CD4-positive, alpha-beta T cell treated with Interleukin-10 for 1 hour (primary cell): ENCODE measurements at places on chromosomes 1 and 21.

- no peak for DNase-seq
These were observed 15.7 kb downstream of the RNF19B start for GRCh38 chr1:32948905-32949304.

DNA sequence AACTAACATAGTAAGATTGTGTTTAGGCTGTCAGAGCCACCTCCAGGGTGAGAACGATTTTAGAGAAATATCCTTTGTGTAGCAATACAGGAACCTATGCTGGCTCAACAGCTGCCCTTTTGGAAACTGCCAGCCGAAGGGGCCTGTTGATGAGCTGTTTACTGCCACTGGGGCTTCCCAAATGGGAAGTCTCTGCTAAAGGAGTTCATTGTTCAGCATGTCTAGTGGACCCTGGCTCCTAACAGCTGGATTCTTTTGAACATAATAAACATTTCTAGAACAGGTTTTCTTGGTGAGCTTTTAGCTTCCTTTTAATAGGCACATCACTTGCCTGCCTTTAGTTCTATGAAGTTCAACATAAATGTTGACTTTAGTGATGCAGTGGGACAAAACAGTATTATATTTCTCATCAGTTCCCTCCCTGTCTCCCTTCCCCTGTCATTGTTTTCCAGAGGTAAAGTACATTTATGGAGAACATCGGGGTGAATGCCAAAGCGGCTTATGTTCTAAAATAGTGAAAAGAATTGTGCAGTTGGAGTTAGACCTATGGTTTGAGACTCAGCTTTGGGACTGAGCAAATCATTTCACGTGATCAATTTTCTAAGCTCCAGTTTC, 57.4 kb downstream of the UCK2 start:
- DNase-seq = no peak

GRCh38 chr1:156214024-156214748, 1.4 kb downstream of the PMF1 start:
- no peak for DNase-seq

DNA sequence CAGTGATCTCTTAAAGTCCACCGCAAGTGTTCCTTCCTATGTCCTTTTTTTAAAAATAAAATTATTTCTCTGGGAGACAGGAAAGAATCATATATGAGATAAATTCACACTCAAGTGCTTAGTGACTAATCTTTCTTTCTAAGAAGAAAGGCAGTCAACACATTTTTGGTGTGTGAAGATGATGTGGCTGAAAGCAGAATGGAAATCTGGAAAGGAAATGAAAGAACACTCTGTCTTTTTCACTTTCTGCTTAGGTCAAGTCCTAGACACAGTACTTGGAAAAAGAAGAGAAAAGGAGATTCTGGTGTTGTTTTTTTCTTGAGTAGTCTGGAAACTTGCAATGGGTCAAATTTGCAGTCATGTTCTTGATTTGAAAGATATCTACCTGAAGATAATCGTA, 45.5 kb upstream of the PRRX1 start:
- no peak for DNase-seq

DNA sequence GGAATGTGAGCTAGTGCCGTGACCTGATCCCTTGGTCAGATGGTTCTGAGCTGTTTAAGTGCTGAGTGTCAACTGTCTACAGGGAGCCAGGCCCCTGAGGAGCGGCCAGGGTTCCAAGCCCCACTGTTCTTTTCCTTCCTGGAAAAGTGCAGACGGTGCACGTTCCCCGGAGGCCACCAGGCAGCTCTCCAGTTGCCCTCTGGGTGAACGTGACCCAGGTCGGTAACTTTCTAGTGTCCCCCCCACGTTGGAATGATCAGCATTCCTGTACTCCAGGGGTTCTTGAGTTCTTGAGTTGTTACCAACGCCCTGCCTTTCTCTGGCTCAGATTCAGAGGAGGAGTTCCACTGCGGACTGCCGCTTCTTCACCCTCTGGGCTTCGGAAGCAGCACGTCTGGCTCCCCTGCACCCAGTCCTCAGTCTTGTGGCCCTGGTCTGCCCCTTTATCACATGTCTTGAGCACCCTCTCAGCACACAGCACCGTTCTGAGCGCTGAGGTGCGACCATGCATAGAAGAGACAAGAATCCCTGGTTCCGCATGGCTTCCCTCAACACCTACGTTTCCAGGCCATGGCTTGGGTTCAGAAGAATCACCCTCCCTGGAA, 131.5 kb downstream of the DHRS3 start:
- no peak for DNase-seq

- DNase-seq = no peak
These were observed 7.4 kb upstream of the AMPD1 start for GRCh38 chr1:114702737-114703136.

- no peak for DNase-seq
These were observed 5.9 kb downstream of the PHLDA3 start for GRCh38 chr1:201463071-201463552.

GRCh38 chr1:30804822-30805221, 47.2 kb upstream of the LAPTM5 start:
- no peak for DNase-seq

GRCh38 chr1:216032961-216033614, 390.2 kb downstream of the USH2A start:
- DNase-seq = no peak

- DNase-seq = no peak
These were observed at the start of gene TAS1R1 for GRCh38 chr1:6554907-6555778. Gene TAS1R1, plus strand, starts transcription at chr1:6555307. Its CDS starts 67 bp downstream, at chr1:6555374.

GRCh38 chr1:16186655-16187235, 25.7 kb downstream of the ARHGEF19 start:
- no peak for DNase-seq

DNA sequence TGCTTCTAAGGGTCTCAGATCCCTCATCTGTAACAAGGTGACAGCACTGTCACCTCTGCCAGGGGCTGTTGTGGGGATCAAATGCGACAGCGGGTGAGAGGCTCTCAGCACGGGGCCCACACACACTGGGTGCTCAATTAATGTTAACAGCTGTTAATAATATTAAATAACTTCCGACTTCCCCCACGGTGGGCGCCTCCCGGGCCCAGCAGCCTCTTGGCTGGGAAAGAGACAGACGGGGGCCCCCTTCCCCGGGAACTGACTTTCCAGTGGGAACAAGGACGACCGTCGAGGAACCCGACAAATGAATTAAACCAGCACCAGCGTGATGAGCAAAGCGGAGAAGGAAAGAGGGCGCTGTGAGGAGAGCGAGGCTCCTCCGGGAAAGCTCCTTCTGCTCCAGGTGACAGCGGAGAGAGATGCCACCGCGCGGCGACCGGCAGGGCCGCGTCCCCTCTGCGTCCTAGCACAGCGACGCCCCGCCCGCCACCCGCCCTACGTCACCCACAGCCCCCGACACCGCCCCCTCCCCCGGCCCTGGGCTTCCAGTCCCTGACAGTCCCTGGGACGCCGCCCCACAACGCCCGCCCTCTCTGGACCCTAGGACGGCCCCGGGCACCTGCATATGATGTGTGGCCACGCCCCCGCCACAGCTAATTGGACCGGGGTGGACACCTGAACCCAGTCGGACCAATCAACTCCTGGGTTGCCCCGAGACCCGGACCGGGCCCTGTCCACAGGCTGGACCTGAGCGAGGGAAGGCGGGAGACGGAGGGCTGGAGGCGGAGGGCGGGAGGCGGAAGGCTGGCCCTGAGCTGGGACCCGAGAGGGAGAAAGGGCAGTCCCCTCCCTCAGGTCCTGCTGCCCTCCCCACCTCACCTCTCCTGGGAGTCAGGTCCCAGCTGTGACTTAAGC, 38.2 kb downstream of the MATN1 start:
- peak; percentile 15 for DNase-seq

DNA sequence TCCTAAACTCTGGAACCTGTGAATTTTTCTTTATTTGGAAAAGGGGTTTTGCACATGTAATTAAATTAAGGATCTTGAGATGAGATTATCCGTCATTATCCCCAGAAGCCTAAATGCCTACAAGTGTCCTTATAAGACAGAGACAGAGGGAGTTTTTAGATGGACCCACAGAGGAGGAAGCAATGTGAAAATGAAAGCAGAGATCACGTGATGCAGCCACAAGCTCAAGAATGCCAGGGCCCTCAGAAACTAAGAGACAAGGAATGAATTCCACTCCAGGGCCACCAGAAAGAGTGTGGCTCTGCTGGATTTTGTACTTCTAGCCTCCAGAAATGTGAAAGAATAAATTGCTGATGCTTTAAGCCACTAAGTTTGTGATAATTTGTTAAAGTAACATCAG, 183.6 kb upstream of the UBE2U start:
- peak; percentile 17 for DNase-seq

GRCh38 chr1:205330150-205330549, 8.6 kb upstream of the NUAK2 start:
- DNase-seq = no peak

GRCh38 chr1:47725000-47725473, 272.1 kb downstream of the TRABD2B start:
- no peak for DNase-seq

DNA sequence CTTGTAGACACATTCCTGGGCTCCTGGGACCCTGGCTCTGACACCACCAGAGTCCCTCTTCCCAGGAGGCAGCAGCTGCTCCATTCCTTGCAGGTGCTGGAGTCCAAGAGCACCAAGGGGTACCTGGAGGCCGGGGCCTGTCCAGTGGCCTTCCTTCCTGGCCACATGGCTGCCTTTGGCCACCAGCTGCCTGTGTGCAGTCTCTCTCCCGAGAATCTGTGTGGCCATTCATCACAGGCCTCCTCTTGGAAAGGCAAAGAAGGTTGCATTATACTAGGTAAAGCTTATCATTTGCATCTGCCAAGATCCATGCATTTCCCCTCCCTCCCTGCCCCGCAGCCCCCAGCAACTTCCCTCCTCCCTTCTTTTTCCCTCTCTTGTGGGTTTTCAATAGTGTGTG, 48.9 kb upstream of the OLIG2 start:
- no peak for DNase-seq

DNA sequence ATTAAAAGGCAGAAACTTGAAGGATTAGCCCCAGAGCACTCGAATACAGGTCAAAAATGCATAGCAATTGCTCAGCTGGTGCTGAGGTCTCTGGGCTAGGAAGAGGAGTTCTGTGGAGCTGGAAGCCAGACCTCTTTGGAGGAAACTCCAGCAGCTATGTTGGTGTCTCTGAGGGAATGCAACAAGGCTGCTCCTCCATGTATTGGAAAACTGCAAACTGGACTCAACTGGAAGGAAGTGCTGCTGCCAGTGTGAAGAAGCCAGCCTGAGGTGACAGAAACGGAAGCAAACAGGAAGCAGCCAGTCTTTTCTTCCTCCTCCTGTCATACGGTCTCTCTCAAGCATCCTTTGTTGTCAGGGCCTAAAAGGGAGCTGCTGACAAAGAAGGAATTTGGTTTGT, 233.4 kb upstream of the FGGY start:
- DNase-seq = peak; percentile 35

GRCh38 chr1:205453466-205453865, 2.4 kb downstream of the BLACAT1 start:
- DNase-seq = no peak

GRCh38 chr1:244442850-244443249, 8.9 kb downstream of the ADSS2 start:
- no peak for DNase-seq

- no peak for DNase-seq
These were observed 44.4 kb downstream of the DIPK1A start for GRCh38 chr1:92916899-92917298.

DNA sequence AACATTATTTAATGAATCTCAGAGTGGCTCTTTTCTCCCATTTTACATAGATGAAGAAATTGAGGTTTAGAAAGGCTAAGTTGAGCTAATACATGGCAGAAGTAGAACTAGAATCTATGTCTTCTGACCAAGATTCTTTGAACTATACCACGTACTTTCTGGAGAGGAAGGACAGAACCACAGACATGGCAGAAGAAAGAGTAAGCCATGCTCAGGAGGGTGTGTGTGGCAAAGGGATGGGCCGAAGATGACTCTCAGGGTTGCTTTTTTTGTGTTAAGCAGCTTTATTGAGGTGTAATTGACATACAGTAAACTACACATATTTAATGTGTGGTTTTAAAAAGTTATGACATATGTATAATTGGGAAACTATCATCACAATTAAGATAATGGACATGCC, 69.5 kb downstream of the PEX14 start:
- peak; percentile 36 for DNase-seq

GRCh38 chr1:41537251-41537650, 52.8 kb upstream of the EDN2 start:
- no peak for DNase-seq

GRCh38 chr1:165753934-165754333, 14.7 kb downstream of the TMCO1 start:
- DNase-seq = no peak

DNA sequence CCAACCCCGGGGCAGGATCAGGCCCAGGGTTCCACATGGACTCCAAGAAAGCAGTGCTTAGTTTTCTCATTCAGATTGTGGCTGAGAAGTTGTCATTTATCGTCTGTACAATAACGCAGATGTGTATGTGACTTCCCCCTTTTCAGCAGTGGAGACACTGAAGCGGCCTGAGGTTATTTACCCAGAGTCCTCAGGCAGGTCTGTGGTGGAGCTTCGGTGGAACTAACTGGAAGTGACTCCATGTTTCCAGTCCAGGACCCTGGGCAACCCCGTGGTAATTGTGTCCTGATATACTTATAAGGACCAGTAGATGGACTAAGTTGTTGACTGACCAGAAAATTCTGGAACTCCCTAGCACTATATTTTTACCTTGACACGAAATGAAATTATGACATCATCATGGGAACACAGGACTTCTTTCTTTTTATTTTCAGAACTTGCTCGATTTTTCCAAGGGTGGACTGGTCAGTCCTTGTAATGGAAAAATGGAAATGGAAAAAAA, 1.0 kb upstream of the IER5 start:
- DNase-seq = peak; percentile 37

- DNase-seq = no peak
These were observed 15.4 kb upstream of the GUCA2A start for GRCh38 chr1:42179900-42180329.

DNA sequence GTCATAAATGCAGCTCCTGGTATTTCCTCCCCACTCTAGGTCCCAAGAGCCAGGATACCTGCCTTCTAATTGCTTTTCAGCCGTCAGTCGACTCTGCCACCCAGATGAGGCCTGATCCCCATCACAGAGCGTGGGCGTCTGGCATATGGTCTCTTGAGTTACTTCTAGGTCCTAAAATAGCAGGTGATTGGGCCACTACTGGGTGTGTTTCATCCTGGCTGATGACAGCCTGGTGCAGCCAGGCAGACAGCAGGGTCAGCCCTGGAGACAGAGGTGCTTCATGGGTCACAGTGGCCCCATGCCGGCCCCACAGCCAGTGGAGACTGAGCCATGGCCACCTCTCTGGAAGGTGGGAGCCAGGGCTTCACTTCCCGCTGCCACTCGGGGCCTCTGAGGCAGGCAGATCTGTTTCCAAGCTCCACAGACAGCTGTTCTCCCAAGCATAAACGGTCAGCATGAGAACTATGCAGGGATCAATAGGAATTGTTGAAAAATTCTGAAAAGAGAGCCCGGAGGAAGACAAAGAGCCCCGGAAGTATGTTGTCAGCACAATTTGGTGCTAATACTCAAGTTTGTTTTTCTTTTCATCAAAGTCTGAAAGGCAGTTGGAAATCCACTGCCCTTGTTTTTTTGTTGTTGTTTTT, 83.0 kb downstream of the MAN1C1 start:
- DNase-seq = no peak

- no peak for DNase-seq
These were observed 1293.4 kb upstream of the NCAM2 start for GRCh38 chr21:19704832-19705231.
